ENCODE measurements at places on chromosomes 3 and 15.

GRCh38 chr15:29911705-29912104 lies 89.4 kb upstream of the TJP1 start:
- DNase-seq = no peak

DNA sequence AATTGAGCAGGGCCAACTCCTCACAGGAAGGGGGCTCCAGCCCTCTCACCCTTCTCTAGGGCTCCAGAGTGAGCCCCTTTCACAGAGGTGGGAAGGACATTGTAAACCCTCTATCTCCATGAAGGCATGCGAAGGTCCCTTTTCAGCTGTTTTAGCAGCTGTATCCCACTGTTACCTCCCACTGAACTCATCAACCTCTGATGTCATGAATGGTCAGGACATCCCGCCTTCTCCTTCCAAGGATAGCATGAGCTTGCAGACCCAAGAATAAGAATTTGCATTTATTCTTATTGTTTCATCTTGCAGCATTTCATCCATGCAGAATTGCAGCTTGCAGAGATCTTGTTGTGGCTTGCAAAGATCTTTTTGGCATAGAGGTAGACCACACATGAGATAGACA lies 24.3 kb upstream of the FGD5 start:
- no peak for DNase-seq

- no peak for DNase-seq
Observed at GRCh38 chr15:70469651-70470555, 293.5 kb downstream of the UACA start.

DNA sequence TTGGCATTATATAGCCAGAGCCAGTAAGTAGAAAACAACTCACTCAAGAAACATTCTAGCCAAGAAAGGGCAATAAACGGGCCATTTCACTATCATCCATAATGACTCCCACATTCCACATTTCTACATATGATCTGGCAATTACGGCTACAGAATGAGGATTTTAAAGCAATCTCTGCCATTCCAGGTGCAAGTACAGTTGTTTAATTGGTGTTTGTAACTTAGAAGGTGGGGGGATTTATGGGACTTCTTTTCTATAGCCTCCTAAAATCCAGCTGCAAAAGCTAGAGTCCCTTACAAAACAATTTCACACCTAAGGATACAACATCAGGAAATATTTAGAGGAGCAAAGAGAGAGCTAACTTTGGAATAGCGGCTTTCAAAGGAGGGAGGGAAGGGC lies 295.4 kb upstream of the RORA start:
- no peak for DNase-seq

DNA sequence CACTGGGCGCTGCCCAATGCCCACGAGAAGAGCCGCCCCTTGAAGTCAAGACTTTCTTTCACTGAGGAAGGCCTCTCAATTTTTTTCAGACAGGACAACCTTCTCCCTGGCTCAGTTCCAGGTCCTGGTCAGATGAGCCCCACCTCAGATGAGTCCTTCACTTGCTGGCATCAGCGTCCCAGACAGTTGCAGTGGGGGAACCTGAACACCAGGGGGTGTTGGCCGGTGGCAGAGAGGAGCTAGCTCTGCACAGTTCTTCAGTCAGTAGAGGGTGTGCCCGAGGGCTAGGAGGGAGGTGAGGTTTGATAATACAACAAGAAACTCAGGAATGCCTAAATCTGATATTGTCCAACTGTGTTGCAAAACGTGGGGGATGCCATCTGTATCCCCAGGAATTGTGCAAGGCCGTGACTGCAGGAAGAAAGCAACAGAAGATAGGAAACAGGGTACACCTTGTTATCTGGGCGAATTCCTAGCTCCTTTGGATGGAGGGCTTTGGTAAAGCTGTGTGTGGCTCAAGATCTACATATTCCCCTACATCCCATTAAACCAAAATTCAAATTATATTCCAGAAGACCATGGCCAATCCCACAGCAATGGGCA lies 34.3 kb downstream of the CCR3 start:
- peak; percentile 48 for DNase-seq

- DNase-seq = no peak
Observed at GRCh38 chr3:64022451-64023186, 675 bp downstream of the PSMD6 start.

DNA sequence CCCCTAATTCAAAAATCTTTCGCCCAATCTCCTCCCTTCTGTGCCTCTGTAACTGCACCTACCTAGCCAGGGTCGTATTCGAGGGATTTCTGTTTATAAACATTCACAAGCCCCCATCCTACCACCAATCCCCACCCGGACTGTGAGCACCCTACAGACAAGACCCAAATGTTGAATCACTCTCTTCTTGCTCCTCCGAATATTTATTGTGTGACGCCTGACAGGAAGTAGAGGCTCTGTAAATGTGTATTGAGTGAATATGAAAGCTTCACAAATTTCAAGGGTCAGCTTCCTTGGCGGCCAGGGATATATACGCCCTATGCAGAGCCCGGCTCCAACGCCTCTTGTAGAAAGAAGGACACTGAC lies 1.6 kb downstream of the BDH1 start:
- DNase-seq = no peak

GRCh38 chr15:73337187-73337586 lies 31.6 kb downstream of the HCN4 start:
- DNase-seq = no peak

- no peak for DNase-seq
Observed at GRCh38 chr3:136070953-136071949, 105.7 kb downstream of the PPP2R3A start.

Data from stimulated activated CD8-positive, alpha-beta memory T cell treated with anti-CD3 and anti-CD28 coated beads, Interleukin-4, amount 100 ng/mL, for 1 hour (primary cell).